ENCODE measurements at places on chromosomes 3 and 15.

DNA sequence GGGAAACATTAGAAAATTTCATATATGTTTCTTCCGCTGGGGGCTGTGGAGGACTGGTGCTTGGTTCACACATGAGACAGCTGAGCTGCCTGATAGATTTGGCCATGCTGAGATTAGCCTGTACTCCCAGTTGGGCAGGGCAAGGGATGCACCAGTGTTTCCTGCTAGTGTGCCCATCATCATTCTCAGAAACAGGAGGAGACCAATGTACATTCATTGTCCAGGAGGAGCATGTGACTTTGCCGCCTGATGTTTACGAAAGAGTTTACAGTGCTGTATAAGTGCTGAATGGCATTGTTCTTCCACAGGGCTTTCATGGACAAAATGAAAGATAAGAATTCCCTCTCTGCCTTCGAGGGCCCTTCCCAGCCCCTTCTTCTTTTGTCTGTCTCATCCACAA, 311.1 kb upstream of the THBS1 start:
- DNase-seq, result no peak

- DNase-seq, result no peak
Observed at GRCh38 chr3:11724615-11725339, 81.1 kb upstream of the VGLL4 start.

DNA sequence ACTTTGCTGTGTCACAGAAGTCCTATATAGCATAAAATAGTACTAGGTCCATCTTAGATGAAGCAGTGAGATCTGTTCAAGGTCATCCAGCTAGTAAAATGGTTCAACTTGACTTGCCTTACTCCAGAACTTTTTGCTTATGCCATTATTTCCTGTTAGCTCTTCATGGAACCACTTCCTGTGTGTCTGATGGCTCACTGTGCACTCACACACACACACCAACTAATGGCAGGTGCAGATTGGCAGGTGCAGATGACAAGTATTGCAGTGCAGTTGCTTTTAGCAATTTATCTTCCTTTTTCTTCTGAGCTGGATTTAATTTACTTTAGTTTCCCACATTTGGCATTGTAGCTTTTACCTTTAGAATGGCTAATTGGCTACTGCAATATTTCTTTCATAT, 29.8 kb downstream of the GOLGA8S start:
- DNase-seq, result no peak

DNA sequence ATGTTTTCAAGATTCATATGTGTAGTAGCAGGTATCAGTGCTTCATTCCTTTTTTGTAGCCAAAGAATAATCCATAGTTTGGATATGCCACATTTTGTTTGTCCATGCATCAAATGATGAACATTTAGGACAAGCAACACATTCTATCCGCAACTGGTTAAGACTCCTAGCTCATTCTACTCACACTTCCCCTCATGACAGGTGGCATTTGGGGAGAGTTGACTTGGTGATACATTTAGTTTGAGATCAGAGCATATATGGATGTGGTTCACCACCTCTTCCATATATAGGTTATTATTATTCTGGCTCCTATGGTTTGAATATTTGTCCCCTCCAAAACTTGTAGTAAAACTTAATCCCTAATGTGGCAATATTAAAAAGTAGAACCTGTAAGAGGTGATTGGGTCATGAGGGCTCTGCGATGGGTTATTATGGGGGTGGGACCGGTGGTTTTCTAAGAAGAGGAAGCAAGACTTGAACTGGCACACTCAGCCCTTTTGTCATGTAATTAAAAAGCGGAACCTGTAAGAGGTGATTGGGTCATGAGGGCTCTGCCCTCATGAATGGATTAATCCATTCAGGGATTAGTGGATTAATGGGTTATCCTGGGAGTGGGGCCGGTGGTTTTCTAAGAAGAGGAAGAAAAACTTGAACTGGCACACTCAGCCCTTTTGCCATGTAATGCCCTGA, 75.3 kb upstream of the HRH1 start:
- no peak for DNase-seq

- peak; percentile 17 for DNase-seq
Observed at GRCh38 chr3:30012941-30013543, 593.4 kb upstream of the TGFBR2 start.

GRCh38 chr3:187150599-187150998, 11.3 kb upstream of the RPL39L start:
- DNase-seq, result peak; percentile 7

GRCh38 chr3:52838561-52839267, 3.9 kb upstream of the MUSTN1 start:
- DNase-seq, result no peak

DNA sequence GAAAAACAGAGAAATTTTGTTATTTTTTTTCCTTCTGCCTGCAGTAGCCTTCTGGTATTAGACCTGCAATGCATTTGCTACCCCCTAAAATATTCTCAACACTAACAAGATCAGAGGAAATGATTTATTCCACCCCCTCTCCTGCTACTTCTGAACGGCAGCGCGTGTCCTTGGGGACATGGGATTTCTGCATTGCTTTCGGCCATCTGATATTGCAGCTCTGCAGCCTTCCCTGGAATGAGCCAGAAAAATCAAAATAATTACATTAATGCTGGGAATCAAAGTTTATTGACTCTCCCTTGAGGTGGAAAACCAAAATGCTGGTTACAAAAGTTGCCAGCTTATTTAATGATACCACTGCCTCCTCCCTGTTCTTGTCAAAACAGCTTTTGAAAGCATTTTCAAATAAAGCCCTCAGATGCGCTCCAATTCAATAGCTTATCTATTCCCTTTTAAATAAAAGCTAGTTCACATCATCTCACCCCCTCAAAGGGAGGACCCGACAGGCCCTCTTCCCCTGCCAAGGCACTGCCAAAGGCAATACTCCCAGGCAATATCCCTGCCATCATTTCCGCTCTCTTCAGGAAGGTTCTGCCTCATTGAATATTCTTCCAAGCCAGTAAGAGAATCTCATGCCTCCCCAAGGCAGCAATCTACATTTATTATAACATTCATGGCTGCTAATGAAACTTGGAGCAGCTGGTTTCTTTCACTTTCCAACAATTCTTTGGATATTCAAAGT, 96.6 kb downstream of the FHIT start:
- no peak for DNase-seq

- DNase-seq, result no peak
Observed at GRCh38 chr3:16255726-16256125, 9.0 kb downstream of the DPH3 start.

DNA sequence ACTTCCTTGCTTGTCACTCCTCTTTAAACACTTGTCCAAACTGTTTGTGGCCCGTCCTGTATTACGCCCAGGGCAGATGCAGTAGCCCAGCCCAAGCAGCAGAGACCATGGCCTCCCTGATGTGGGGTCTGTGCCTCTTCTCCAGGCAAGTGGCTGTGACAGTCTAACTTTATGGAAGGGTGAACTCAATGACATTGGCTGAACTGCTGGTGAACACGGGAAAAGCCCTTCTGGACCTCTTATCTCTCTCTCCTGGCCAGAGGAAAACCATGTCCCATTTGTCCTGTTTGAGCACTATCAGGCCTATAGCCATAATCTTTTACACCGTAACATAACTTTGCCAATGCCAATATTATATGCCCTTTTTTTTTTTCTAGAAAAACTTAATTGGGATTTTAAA, 67.6 kb downstream of the SMAD3 start:
- DNase-seq, result no peak

GRCh38 chr3:36175113-36175812, 205.0 kb upstream of the STAC start:
- DNase-seq, result no peak

GRCh38 chr3:182716114-182716688, 77.1 kb upstream of the ATP11B start:
- DNase-seq, result no peak

- DNase-seq, result no peak
Observed at GRCh38 chr15:98727115-98728040, 79.0 kb downstream of the IGF1R start.

- no peak for DNase-seq
Observed at GRCh38 chr15:25175033-25175788, 220.4 kb downstream of the SNRPN start.

DNA sequence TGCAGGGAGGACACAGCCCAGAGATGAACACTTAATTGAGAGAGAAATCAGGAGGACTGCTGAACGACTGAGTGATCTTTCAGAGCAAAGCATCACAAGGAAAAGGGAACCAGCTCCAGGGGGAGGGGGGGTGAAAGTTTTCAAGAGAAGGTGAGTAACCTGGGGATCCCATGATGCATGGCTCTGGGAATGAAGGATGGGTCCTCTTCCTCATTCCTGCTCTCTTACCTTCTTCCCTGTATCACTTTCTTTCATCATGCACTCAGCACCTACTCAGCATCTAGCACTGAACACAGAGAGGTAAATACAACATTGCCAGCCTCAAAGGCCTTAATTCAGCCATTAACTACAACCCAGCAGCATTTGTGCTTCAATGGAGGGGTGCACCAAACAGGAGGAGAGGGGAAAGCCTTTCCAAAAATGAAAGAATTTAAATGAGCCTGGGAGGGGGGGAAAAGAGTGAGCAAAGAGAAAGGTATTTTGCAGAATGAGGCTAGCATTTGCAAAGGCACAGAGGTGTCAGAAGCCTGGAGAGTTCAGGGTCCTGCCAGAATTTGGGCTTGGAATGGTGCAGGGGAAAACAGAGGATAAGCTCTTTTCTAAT, 427.4 kb downstream of the FOXP1 start:
- DNase-seq, result no peak

GRCh38 chr3:9448643-9449042, 51.2 kb downstream of the SETD5 start:
- no peak for DNase-seq

DNA sequence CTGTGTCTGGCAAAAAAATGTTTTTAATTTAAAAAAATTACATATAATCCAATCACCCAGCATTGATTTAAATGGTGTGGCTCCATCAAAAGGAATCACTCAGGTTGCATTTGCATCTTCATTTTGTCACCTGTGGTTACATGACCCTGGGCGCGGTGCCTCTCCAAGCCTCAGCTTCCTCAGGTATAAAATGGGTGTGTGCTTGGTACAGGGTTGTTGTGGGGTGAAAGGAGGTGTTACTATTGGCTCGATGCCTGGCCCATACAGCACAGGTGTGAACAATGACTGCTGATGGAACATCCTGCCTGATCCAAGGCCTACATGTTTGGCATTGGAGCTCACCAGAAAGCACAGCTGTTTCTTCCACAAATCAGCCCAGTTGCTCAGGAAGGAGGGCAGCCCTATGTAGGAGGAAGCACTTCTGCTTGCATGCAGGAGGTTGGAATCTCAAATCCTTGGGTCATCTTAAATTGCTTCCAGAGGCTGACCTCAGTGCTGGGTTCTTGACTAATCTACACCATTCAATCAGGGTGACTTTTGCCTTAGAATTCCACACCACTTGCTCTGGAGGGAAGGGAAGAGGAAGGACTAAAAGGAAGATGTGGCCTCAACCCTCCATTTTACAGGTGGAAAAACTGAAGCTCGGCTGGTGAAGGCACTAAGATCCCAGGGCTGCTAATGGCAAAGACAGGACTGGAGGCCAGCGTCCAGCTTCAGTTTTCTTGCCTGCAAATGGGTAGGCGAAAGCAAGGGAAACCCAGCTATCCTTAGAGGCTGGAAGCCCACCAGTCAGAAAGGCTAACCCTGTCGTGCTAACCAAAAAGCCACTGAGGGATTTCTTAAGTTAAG, 31.7 kb downstream of the BHLHE40 start:
- no peak for DNase-seq

GRCh38 chr15:40891810-40892446, 2.3 kb upstream of the VPS18 start:
- DNase-seq, result no peak

GRCh38 chr15:90217671-90218394, 15.9 kb downstream of the CIB1 start:
- DNase-seq, result no peak

GRCh38 chr3:115961380-115961779, 338.1 kb downstream of the GAP43 start:
- no peak for DNase-seq

DNA sequence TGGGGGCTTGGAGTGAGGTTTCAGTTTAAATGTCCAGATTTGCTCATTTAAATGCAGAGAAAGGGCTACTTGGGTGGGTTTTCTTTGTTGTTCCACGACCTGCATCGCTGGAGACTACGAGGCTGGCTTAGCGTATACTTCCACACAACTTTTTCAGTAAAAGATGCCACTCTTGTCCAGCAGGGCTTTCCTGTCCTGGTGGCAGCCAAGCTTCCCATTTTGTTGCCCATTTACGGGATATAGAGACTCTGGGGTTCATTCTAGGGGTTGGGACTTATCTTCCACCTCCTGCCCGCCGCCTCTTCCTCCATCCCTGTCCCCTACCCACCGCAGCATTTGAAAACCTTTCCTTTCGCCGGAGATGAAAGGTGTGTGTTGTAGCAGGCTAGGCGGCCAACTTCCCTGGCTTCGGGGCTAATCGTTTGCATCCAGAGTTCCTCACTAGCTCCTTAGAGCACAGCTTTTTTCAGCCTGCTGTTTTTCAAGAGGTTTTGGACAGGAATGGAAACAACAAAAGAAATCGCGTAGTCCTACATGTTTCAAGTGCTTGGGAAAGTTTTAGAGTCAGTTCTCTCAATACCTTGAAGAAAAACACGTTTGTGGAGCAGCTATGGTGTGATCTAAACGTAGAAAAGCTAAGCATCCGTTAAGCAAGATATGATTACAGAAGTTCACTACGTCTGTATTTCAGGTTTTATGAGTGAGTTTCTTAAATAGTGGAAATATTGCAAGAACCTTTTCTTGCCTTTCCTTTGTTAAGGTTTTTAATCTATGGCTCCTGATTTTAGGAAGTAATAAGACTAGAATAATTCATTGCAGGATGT, 843 bp downstream of the CHRNA5 start:
- no peak for DNase-seq

GRCh38 chr3:155978324-155978723, 107.9 kb downstream of the GMPS start:
- no peak for DNase-seq

DNA sequence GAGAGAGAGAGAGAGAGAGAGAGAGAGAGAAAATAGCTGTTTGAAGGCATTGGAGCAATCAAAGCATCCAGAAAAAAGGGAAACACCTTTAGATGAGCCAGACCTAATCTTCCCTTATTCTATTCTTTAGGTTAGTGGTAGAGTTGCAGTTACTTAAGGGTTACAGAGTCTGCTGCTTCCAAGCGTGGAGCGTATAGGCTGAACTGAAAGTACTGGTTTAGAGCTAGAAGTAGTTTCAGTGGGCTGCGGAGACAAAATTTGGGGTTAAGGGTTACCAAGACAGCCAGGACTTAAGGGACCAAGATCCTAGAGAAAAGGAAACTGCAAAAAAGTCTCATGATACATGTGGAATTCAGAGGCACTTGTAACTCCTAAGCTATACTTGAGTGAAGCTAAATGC, 66.1 kb upstream of the MEIS2 start:
- DNase-seq, result no peak
